CD4-positive, alpha-beta T cell treated with Interleukin-17A for 1 hour (primary cell): ENCODE measurements at places on chromosomes 2 and 18.

DNA sequence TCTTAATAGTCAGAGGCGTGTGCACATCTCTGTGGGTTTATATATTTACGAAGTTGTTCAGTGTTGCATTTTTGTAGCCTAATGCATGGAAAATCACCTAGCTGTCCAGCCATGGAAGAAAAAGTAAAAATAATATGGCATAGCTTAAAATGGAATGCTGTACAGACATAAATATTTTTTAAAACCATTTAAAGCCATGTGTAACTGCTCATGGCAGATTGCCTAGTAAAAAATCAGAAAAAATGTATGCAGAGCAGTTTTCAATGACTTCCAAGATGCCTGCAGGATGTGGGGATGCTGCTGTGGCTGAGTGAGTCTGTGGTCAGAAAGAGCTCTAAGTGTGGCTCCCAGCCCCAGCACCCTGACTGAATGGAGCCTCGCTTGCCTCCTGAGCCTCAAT is 64.8 kb upstream of the ALKAL2 start:
- DNase-seq = no peak

DNA sequence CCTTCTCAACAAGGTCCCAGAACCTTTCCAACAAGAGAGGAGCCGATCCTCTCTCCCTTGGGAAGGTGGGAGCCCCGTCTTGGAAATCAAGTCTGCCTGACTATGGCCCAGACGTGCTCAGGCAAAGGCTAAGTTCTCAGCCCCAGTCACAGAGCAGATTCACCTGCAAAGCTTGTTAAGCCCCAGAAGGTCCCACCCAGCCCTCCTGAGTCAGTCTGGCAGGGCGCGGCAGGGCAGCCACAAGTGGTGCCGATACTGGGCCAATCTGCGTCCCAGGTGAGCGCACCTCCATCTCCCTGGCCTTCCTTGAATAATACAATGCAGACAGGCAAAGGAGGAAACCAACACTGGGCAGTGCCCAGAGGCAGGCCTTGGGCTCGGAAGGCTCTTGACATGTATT is 15.0 kb downstream of the CRACDL start:
- no peak for DNase-seq

GRCh38 chr2:74426181-74426758 is 4.7 kb downstream of the WDR54 start:
- DNase-seq = no peak

GRCh38 chr2:45105050-45105582 is 95.9 kb upstream of the SIX2 start:
- no peak for DNase-seq

GRCh38 chr2:22970284-22970975 is 414.5 kb upstream of the KLHL29 start:
- no peak for DNase-seq

GRCh38 chr2:159066541-159067156 is 98.2 kb downstream of the TANC1 start:
- DNase-seq = no peak

DNA sequence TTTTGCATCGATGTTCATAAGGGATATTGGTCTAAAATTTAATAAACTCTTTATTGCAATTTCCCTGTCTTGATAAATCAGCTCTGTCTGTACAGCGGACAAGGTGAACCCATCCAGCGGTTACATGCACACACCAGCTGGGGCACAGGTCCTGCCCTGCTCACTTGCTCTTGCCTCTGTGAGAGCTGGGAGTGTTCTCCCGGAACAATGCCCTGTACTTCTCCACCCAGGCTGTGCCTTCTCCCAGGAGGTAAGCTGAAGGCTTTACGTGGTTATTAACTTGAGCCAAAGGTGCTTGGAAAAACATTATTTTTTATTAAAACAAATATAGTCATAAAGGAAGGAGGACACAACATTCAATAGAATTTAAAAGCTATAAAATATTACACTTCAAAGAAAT is 117.6 kb downstream of the ALPK2 start:
- DNase-seq = no peak

GRCh38 chr18:25306671-25307070 is 45.3 kb downstream of the ZNF521 start:
- no peak for DNase-seq

GRCh38 chr18:57659460-57660102 is 37.9 kb upstream of the NARS1 start:
- DNase-seq = no peak

GRCh38 chr2:44932564-44933392 is 8.7 kb upstream of the SIX3 start:
- DNase-seq = no peak

DNA sequence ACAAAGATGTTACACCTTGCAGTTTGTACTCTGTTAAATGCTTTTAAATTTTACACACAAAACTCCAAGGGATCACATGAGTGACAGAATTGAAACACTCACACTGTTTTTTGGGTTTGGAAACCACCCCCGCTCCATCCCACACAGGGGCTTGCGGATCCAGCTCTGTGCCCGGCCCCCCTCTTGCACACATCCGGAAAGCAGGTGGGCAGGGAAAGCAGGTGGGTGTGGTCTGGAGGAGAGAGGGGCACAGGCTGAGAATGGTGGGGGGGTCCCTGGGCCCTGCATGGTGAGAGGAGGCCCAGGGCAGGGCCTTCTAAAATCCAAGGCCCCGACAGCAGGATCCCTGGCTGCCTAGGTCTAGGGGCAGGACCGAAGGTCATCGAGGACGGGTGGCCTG is 88.5 kb upstream of the HPCAL1 start:
- no peak for DNase-seq
